ENCODE measurements at places on chromosomes 7 and 10.

- DNase-seq, result no peak
These were observed 114.2 kb upstream of the FAM180A start for GRCh38 chr7:135862586-135863340.

GRCh38 chr7:48452218-48452617 is 281.0 kb downstream of the ABCA13 start:
- DNase-seq, result no peak

GRCh38 chr7:18828260-18828993 is 289.0 kb downstream of the TWIST1 start:
- DNase-seq, result no peak

GRCh38 chr10:28761084-28761846 is 83.9 kb downstream of the BAMBI start:
- no peak for DNase-seq

DNA sequence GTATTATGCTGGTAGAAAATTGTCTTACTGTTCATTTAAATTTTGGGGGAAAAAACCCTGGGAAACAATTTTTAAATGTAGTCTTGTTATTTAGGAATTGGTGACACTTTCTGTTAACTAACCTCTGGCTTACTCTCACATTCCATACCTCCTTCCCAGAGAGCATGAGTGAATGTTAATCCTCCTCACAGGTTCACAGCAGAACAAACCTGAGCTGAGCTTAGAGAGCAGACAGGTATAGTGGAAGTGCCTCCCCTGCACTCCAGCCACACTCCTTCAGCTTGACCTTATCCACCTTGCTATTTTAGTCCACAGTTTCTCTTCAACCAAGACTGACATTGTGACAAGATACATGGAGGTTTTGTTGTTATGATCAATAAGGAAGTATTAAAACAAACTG is 235.9 kb downstream of the FOXP2 start:
- DNase-seq, result no peak

- DNase-seq, result no peak
These were observed 22.3 kb upstream of the WDR11 start for GRCh38 chr10:120828763-120829319.

DNA sequence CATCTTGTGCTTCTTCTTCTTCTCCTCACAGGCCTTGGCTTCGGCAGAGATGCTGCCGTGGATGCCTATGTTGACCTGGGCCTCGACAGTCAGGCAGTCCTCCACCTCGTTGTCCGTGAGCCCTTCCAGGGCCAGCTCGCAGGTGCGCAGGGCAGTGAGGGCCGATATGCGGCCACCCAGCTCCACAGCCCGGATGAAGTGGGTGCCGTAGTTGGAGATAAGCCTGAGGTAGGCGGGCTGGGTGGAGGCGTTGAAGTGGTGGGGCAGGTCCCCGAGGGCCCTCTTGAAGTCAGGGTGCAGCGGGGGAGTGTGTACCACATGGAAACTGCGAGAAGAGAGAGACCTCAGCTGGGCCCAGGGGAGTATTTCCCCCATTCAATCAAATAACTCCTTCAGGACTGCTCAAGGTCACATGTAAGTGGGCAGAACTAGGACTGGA is 3.7 kb downstream of the PRF1 start:
- no peak for DNase-seq

- DNase-seq, result no peak
These were observed 251.1 kb upstream of the LRRN3 start for GRCh38 chr7:110839866-110840265.

DNA sequence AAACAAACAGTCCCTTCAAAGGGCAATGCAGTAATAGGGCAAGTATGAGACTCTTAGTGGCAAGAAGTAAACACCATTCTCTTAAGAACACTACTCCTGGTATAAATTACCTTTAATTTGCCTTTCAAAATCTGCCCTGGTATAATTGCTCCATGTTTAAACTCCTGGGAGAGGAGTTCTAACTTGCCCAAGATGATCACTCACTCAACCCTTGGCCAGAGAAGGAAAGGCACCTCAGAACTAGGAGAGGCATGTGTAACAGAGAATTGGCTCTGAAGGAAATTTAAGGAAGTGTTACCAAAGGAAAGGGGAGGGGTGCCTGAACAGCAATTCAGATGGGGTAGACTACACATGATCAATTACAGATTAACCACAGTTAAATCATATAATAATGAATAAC is 1173.6 kb upstream of the SORCS1 start:
- DNase-seq, result no peak

DNA sequence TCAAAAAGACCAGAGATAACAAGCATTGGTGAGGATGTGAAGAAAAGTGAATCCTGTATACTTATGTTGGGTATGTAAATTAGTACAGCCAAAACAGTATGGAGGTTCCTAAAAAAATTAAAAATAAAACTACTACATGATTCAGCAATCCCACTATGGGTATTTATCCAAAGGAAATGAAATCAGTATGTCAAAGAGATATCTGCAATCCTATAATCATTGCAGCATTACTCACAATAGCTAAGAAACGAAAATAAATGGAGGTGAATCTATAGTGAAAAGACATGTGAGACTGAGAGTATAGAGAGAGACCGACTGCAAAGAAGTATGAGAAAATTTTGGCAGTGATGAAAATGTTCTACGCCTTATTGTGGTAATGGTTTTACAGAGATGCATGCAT is 139.2 kb upstream of the TMEM168 start:
- no peak for DNase-seq

GRCh38 chr10:30430544-30431298 is 3.3 kb upstream of the MAP3K8 start:
- no peak for DNase-seq

- DNase-seq, result no peak
These were observed 88.5 kb downstream of the AVL9 start for GRCh38 chr7:32583791-32584190.

DNA sequence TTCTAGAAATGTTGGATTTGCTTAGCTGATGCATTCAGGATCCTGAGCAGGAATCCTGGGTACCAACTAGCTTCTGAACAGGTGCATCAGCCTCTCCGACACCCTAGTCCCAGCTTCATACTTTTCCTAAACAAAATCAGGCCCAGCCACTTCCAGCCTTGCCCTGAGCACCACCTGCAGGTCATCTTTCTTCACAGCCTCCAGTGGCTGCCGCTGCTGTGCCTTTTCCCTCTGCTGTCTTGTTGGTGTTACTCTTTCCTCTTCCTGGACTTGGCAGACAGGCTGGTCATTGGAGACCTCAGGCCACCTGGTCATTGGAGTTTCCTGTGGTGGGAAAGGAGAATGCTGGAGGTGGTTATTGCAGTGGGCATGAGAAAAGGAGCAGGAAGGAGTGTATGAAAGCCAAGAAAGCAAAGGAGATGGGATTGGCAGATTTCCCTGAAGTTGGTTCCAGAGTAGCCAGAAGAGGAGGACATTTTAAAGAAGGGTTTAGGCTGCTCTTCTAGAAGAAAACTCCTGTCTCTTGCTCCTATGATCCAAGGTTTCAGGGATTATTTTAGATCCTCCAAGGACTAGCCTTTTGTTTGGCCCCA is 48.2 kb upstream of the NFKB2 start:
- DNase-seq, result no peak

DNA sequence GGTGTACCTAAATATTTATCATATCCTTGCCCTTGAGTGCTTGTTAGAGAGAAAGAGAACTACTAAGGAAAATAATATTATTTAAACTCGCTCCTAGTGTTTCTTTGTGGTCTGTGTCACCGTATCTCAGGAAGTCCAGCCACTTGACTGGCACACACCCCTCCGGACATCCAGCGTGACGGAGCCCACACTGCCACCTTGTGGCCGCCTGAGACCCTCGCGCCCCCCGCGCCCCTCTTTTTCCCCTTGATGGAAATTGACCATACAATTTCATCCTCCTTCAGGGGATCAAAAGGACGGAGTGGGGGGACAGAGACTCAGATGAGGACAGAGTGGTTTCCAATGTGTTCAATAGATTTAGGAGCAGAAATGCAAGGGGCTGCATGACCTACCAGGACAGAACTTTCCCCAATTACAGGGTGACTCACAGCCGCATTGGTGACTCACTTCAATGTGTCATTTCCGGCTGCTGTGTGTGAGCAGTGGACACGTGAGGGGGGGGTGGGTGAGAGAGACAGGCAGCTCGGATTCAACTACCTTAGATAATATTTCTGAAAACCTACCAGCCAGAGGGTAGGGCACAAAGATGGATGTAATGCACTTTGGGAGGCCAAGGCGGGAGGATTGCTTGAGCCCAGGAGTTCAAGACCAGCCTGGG is 11.4 kb downstream of the SERPINE1 start:
- peak; percentile 70 for DNase-seq

- no peak for DNase-seq
These were observed 46.8 kb downstream of the ASB13 start for GRCh38 chr10:5619362-5620211.

DNA sequence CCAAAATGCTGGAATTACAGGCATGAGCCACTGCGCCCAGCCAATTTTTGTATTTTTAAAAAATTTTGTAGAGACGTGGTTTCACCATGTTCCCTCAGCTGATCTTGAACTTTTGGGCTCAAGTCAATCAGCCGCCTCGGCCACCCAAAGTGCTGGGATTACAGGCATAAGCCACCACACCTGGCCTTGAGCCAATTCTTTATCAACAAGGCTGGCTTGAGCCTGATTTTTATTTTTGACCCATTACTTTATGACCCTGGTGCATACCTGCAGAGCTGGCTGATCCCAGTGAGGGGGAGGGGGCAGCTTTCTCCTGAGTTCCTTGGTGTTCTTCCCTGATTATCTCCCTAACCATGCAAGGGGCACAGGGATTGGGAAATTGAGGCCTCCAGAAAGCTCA is 15.8 kb upstream of the CPA1 start:
- no peak for DNase-seq

DNA sequence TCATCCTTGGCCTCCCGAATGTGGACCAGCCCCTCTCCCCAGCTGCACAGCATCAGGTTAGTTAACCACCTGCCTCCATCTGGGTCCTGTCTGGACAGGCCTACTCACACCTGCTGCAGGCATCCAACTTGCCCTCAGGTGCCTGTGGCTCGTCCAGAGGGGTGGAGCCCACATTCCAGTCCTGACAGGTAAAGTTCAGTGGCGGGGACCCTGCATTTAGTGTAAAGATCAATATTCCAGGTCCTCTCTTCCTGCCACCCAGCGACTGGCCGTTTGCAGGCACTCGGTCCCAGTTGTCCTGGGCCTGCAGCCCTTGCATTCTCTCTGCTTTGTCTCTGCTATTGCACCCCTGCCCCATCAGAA is 15.0 kb downstream of the HTRA1 start:
- no peak for DNase-seq

- DNase-seq, result no peak
These were observed 1.6 kb downstream of the SUV39H2 start for GRCh38 chr10:14880229-14880628.

- no peak for DNase-seq
These were observed 109.1 kb upstream of the GRM3 start for GRCh38 chr7:86534641-86535040.

- DNase-seq, result no peak
These were observed 311.5 kb downstream of the REEP3 start for GRCh38 chr10:63832686-63833085.

GRCh38 chr7:82156893-82157292 is 286.7 kb downstream of the CACNA2D1 start:
- no peak for DNase-seq

DNA sequence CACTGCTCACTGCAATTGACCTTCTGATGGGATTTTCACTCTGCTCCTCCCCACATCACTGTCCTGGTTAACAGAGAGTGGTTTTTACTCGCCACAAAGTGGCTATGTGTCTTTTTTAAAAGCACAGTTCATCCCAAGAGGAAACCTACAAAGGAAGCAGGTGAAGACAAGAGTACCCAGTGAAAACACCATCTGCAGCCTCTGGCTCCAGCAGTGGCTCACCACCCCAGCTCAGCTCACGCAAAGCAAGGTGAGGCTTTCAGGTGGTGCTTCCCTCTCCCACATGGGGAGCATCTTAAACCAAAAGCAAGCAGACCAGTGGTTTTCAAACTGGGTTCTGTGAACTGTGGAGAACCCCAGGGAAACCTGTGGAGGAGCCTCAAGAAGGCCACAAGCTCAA is 14.0 kb downstream of the DLG5 start:
- DNase-seq, result no peak

GRCh38 chr7:7533831-7534430 is 1.7 kb downstream of the COL28A1 start:
- no peak for DNase-seq

DNA sequence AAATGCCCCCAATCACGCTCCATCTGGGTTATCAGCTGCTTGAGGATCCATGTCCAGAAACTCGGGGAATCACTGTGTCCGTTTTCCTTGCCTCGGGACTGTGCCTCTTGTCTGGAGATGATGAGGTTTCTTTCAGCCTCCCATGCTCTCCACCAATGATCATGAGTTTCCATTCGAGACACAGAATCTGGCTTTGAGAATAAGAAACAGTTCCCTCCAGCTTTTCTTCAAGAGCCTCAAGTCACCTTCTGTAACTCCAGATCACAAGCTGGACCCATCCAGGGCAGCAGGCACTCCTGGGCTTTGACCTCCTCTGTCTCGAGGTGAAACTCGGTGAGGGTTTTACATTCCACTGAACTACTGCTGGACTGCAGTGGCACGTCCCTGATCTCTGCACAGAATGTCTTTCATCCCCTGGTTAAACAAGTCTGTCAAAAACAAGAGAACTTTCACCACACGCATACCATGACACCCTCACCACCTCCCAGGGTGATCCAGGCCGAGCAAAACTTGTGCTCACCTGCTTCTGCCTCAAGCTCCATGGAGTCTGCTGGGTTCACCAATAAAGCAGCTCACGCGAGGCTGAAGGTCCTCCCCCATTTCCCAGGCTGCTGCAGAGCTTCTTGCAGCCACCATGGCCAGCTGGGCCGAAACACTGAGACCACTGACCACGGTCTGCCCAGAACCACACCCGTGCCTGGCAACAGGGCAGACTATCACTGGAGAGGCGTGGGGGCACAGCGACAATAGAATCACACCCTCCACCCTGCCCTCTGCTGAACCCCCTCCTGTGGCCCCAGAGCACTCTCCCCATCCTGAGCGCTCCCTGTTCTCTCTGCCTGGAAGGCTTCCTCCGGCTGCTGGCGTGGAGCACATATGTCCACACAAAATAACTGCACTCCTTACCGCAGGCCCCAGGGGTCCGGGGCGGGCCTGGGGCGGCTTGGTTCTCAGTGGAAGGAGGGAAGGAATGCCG is 25.1 kb downstream of the MAT1A start:
- DNase-seq, result no peak

GRCh38 chr10:110005719-110006118 is 2.1 kb upstream of the ADD3 start:
- DNase-seq, result no peak

GRCh38 chr10:43138021-43138756 is at the start of gene CSGALNACT2:
Gene CSGALNACT2 (plus strand): TSS chr10:43138445. CDS start chr10:43155150, 16,705 bp downstream.
- peak; percentile 79 for DNase-seq

DNA sequence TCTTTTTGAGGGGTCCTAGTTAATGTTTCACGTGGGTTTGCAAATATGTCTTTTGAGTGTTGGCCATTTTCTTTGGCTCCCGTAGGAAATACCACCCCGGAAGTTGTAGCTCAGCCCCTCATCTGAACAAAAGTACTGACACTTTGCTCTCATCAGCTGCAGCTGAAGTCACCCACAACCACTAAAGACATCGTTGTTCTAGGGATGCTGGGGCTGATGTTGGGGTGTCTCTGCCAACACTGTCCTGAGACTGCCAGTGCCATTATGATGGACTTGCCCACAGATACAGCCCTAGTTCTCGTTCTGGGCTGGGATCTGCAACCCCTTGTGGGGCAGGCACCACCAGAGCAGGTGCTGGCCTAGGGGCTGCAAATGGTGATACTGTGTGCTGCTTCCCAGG is 82.6 kb upstream of the ARHGAP21 start:
- DNase-seq, result no peak
